NCI-H187 treated with DMSO at 0.1 percent for 48 hours (cell line): ENCODE measurements at places on chromosomes 2 and 18.

DNA sequence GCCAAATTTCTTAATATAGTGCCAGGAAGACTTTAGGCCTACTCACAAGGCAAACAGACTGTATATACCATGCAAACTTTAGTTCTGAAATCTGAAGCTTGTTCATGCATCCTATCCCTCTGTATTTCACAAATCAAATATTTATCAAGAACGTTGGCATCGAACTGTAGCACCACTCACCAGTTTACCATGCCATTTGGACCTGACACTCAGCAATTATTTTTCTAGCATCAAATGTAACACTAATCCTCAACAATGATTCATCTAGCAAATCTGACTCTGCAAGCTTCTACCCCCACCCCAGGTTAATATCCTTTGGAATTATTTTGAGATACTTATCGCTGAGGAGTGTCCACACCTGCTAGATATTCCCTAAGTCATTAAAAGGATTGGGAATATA lies 1506.6 kb downstream of the LRP1B start:
- DNase-seq: no peak

DNA sequence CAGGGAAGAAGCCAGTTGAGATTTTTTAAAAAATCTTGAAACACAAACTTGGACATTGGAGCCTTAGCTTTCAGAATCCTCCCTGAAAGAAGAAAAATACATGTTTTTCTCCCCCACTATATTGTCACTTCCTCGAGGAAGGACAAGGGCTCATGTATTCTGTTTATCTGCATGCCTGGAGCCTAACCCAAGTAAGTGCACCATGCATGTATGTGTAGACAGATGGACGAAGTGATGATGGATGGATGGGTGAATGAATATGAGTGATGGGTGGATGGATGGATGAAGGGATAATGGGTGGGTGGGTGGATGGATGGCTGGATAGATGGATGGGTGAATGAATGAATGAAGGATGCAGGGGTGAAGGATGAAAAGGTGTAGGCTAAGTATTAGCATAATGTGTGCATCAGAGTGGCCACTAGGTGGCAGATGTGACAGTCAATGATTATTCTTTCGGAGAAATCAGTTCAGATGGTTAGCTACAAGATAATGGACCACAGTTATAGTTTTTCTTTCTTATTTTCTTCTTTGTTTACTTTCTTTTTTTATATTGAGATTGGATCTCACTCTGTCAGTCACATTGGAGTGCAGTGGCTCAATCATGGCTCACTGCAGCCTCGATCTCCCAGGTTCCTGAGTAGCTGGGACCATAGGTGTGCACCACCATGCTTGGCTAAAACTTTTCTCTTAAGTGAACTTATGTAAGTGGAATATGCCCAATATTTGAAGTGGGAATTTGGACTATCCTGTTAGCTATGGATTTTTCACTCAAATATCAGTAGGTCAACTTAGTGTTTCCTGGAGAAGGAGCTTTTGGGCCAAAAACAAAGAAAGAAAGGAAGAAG lies 18.5 kb upstream of the CCDC93 start:
- DNase-seq: no peak

GRCh38 chr18:69830189-69830588 lies 117.5 kb downstream of the CD226 start:
- no peak for DNase-seq

- no peak for DNase-seq
Measured at GRCh38 chr2:172655091-172655837, 80.4 kb upstream of the RAPGEF4 start.

GRCh38 chr2:183490914-183491313 lies 366.7 kb downstream of the NUP35 start:
- no peak for DNase-seq

GRCh38 chr18:49344096-49344495 lies 116.3 kb downstream of the DYM start:
- no peak for DNase-seq

DNA sequence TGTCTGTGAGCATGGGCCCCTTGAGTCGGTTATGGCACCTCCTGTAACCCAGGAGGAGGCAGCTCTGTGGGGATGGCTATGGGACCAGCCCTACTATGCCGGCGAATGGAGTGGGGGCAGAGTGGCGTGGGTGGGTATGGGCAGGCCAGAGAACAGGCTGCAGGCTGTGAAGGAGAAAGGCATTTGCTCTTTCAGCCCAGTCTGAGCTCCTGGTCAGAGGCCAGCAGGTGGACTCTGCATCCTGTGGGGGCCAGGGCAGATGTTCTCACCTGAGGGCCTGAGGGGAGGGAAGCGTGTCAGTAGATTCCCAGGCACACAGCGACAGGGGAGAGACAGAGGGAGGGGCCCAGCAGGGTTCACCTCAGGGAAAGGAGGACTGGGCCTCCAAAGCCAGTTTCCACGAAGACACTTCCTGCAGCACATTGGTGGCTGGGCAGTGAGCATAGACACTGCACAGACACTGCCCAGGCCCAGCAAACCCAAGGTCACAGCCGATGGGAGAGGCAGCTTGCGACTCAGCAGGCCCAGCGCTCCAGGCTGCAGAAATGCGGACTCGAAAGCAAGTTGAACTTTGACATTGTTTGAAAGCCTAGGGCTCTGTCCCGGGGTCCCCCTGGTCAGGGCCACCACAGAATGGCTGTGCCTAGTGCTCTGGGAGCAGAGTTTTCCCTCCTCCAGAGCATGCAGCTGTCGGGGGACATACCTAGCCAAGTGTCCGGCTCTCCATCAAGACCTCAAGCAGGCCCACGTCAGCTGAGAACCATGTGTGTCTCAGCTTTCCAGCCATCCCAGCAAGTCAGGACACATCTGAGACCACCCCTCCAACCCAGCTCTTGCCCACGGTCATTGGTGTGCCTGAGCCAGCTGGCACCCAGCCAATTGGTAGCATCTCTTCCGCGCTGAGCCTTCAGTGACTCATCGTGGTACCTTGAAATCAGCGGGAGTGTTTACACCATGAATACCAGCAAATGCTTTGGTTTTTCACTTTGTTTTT lies 53.8 kb downstream of the TGOLN2 start:
- no peak for DNase-seq

DNA sequence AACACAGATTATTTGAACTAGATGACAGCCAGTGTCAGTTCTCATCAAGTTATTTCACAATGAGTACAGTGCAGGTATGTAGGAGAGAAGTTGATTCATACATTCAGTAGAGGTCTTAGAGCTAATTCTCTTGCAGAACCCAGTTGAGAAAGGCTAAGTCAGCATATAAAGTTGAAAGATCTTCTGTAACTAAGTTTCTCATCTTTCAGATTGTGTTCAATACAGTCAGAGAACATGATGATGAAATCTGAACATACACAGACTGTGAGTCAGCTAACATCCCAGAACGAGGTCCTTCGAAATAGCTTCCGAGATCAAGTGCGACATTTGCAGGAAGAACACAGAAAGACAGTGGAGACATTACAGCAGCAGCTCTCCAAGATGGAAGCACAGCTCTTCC lies 41.9 kb upstream of the LIMS1 start:
- DNase-seq: no peak

DNA sequence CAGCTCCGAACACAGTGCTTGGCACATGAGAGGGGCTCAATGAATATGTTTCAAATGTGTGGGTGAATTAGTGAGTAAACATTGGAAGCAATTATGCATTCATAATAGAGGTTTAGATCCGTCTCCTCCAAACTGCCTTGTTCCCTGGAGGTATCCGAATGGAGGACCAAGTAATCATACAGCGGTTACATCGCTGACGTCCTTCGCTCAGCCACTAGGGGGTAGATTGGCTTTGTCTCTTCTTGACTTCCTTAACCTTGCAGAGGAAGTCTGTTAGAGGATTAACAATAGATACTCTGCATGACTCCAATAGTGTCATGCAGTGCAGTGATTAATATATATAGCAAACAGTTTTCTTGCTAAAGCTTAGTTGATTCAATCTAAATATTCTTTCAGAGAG lies 517.0 kb downstream of the PTPRM start:
- no peak for DNase-seq

DNA sequence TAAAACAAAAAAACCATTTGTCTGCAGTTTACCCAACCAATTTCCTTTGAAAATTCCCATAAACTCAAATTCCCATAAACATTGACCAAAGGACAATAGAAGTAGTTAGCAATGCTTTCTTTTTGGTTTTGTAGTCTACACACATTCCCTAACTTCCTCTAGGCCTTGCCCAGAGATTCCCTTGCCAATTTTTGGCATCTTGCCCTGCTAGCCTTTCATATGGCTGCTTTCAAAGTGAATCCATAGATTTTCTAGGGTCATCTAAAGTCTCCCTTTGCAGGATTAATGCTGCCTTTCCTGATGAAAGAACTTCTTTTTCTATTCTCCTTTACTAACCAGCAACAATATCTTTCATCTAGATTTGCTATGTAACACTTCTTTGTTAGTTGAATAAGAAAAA lies 33.4 kb downstream of the THSD7B start:
- DNase-seq: no peak

DNA sequence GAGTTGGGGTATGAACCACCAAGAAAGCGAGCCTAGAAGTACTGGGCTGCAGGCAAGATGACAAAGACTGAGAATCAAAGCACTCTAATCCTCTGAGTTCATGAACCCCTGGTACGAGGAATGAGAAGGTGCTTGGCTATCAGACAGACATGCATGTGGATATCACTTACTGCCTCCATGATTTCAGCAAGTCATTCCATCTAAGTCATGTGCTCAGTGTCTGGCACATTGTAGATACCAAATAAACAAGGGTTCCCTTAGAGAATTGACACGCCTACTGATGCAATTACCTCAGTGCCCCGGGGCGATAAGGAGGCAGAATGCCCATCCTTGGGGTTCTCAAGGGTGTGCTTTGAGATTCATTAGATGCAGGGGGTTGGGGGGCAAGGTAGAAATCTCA lies 125.6 kb upstream of the PKDCC start:
- DNase-seq: no peak

GRCh38 chr2:102498414-102498813 lies 25.4 kb downstream of the SLC9A4 start:
- DNase-seq: no peak
